ENCODE measurements at places on chromosomes 16 and 17.
A peak's percentile ranks its signal among the peaks of the same experiment; 100 is the strongest.

DNA sequence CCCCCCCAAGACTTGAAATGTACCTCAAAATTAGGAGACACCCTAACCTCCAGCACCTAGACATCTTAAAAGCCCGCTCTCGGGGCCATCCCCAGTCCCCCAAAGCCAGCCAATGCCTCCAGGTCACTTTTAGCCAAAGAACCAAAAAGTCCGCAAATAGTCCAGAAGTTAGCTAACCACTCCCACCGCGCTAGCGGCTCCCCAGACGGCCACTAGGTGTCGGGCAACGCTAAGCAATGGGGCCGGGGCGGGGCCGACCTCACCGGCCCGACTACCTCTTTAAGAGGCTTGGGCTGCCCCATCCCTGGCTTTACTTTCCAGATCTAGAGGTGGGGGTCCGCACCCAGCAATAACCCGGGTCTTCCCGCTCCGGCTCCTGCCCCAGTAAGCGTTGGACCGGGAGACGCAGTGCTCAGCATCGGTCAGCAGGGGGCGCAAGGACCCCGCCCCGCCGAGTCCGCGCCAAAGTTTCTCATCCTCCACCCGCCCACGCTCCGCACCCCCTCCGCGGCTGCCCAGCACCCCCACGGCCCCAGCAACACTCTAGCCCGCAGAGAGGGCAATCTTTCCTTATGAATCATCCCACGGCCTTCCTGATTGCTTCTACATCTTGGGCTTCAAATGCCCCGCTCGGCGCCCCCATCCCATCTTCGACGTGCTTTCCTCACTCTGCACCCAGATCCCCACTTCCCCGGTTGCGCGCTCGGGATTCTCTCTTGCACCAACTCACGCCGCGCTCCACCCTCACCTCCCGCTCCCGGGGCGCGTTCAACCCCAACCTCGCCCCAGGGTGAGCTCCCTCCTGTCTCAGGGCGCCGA, 765 bp downstream of the COL1A1 start:
- peak; percentile 80 for DNase-seq

GRCh38 chr17:49239963-49240362, 9.4 kb upstream of the PHOSPHO1 start:
- DNase-seq = no peak

DNA sequence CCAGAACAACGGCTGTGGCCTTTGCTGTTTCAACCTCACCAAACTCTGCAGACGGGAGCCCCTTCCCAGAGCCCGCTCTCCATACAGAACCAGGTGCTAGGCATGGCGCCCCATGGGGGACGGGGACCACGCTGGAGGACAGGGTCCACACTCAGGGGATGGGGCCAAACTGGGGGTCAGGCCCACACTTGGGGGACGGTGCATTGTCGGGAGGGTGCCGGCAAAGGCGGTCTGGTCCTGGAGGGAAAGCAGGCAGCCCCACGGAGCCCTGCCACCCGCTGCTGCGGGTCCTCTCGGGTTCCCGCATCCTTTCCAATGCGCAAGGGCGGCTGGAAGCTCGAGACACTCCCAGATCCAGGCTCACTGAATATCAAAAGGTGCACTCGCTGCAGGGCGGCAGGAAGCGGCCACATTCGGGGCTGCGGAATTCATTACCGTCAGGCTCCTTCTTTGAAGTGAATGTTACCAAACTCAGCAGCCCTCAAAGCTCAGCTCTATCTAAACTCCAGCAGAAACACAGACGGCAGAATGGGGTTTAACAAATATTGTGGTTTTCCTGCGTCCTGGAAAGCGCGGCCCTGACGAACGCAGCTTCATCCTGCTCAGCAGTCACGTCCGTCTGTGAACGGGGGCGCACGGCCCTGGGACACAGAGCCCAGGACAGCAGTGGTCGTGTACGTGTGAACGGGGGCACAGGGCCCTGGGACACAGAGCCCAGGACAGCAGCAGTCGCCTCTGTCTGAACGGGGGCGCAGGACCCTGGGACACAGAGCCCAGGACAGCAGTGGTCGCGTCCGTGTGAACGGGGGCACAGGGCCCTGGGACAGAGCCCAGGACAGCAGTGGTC, 41.3 kb downstream of the LMF1 start:
- no peak for DNase-seq

- DNase-seq = no peak
These were observed 10.7 kb downstream of the ZNF205 start for GRCh38 chr16:3122926-3123570.

DNA sequence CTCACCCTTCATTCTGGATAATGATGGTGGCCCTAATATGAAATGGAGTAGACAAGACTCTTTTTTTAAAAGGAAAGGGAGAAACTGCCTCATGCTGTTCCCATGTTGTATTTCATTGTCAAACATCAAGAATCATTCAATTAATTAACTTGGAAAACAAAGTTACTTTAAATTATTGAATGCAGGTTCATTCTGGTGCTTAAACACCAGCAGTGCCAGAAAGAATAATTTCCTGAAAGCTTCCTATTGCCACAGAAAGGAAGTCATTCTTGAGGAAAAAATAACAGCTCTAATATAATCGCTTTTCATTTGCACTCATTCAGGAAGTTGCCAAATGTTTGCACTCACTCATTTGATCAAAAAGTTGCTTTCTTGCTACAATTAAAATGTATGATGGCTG, 497.1 kb upstream of the CDH11 start:
- DNase-seq = no peak

DNA sequence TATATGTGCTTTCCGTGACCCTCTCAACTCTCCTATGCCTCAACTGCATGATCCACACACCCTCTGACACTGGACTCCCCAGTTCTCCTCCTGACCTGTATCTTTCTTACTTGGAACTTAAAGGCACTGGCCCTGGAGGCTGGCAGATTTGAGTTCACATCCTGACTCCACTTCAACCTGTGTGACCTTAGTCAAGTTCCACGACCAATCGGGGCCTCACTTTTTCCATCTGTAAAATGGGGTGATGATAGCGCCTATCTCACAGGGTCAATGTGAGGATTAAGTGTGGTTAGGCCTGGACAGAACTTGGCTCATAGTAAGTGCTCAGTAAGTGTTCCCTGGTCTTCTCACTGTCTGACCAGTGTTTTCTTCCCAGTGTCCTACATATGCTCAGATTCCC, 25.1 kb downstream of the MARF1 start:
- DNase-seq = no peak

DNA sequence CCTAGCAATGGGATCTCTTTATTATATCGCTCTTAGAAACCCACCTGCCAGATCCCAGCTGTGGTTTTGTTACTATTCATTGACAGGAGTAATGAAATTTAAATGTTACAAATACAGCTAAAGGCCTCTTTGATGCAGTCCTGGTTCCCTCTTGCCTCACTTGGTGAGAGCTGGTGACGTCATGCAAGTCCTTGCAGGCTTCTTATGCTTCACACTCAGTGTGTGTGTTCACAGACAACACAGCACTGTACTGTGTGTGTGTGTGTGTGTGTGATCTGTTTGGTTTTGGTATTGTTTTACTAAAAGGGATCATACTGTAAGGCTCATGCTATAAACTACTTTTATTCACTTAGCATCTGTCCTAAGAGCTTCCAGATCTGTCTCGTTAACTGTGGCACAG, 75.0 kb downstream of the USP22 start:
- DNase-seq = no peak

DNA sequence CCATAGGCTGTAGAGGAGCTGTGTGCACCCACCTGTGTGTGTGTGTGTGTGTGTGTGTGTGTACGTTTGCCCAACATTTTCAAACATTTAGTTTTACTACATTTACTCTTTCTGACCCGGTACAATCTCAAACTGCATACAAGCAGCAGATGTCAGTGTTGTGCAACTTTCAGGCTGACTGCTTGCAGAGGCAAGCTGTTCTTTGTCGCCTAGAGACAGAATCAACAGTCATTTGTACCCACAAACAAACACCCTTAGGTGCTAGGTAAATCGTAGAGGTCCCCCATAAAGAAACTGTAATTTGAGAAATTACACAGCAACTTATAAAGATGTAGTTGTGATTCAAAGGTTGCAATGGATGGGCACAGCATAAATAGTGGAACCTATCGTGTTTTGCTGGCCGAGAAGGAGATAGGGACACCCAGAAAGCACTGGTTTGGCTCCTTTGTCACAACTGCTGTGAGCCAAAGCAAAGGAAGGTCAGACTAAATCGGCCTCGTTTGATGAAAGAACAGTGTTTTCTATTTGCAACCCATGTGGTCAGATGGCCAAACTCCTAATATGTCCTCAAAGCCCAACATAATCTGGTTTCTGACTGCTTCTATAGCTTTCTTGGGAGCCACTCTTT, 478.4 kb downstream of the TOX3 start:
- DNase-seq = no peak

DNA sequence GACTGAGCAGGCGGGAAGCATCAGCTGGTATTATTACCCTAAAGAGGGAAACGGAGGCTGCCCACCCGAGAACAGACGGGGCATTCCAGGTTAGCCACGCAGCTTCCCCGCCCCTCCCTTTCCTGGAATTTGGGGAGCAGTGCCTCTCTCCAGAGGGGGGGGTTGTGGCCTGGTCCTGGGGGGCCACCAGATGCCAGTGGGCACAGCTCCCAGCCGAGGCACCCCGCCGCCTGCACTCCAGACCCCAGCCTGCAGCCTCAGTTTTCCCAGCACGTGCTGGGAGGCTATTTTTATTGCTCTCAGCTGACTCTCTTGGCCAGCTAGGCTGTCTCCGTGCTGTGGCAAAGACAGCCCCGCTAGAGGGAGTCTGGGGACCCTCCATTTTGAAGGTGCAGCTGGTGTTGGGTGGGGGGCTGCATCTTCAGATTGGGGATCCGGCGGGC, 62.7 kb upstream of the GSE1 start:
- no peak for DNase-seq

- peak; percentile 74 for DNase-seq
These were observed 14.1 kb downstream of the TP53 start for GRCh38 chr17:7673239-7673638.

DNA sequence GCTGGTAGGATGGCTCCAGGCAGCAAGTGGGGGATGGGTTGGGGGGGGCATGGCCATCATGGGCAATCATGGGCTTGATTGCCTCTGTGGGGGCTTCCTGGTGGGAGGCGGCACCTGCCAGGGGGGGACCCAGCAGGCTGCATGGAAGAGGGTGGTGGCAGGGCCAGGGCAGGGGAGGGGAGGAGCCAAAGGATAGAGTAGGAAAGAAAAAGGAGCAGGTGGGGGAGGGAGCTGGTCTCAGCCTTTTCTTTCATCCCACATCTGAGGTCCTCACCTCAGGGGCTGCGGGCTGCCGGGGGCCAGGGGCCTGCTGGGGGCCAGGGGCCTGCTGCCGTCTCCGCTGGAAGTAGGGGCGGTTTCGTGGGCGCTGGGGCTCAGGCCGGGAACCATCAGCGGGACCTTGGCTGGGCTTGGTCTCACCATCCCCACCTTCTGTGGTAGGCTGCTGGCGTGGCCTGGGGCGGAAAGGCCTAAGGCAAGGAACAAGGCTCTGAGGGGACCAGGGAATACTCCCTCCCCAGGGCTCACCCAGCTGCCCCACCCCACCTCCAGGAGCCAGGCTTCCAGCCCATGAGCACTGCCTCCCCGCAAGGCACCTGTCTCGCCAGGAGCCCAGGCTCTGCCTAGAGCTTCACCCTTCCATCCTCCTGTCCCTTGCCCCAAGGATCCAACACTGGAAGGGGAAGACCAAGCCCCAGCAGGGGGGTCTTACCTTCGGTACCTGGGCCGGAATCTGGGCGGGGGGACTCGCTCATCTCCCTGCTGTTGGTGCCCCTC, 5.0 kb downstream of the YBX2 start:
- DNase-seq = no peak

- no peak for DNase-seq
These were observed 240.9 kb downstream of the KIF2B start for GRCh38 chr17:54063639-54064038.

GRCh38 chr16:88532434-88533241, 37.6 kb upstream of the ZC3H18 start:
- no peak for DNase-seq

- DNase-seq = no peak
These were observed 350.1 kb upstream of the KIF2B start for GRCh38 chr17:53472586-53472985.

DNA sequence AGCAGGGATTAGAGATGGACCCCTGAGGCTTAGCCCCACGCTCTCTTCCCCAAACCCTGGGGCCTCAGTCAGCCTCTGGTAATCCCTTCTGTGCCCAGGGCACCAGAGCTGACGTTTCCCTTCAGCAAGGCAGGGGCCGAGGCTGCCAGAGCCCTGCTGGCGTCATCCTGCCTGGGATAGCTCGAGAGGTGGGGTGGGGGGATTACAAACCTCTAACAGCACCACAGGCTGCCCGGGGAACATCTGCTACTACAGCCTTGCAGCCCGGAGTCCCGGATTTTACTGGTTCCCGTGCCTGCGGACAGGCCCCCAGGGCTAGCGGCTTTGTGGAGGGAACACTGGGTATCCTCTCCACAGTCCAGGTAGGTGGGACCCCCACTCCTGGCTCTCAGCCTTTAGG, at the start of gene AANAT:
TSS of gene AANAT (plus strand) at position 238 of the 400 bp plus-strand sequence. CDS start 1,144 bp downstream, outside the sequence.
- no peak for DNase-seq

- no peak for DNase-seq
These were observed 16.7 kb upstream of the OR1F1 start for GRCh38 chr16:3171181-3171854.

- DNase-seq = peak; percentile 68
These were observed 18.5 kb upstream of the ALDH3A1 start for GRCh38 chr17:19766421-19767270.

DNA sequence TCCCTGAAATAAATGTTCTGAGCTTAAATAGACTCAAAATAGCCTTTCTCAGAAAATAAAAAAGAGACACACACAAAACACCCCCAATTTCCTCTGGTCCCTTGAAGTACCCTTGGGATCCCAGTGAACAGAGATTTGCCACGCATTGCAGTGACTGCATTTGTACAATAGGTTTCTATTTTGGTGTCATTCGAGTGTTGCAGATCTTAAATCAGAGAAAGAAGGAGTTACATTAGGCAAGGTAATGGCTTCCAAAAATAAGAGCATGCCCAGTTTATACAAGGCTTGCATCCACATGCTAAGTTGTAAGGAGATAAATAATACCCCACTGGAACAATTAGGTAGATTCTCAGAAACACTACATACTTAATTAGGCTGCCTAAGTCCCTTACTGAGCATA, 2.2 kb downstream of the TOX3 start:
- DNase-seq = no peak

- no peak for DNase-seq
These were observed 9.8 kb upstream of the TBX2 start for GRCh38 chr17:61389670-61390478.
